ENCODE measurements at places on chromosomes 2 and 18.

GRCh38 chr18:49853436-49853835, 40.1 kb upstream of the ACAA2 start:
- no peak for DNase-seq

DNA sequence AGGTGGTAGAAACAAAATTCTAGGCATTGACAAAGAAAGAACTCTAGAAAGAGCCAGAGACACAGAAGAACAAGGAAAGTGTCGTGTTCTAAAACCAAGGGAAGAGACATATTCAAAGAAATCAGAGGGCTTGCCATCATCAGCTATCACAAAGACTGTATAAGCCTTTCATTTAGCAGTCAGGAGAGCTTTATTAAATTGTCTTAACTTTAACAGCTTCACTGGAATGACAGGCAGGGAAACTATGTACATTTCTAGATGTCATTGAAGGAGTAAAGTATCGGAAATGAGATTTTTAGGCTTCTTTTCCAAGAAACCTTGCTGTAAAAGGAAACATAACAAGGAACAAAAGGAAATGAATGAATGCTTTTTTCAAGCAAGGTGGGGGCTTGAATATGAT, 15.8 kb downstream of the KYNU start:
- DNase-seq: no peak

DNA sequence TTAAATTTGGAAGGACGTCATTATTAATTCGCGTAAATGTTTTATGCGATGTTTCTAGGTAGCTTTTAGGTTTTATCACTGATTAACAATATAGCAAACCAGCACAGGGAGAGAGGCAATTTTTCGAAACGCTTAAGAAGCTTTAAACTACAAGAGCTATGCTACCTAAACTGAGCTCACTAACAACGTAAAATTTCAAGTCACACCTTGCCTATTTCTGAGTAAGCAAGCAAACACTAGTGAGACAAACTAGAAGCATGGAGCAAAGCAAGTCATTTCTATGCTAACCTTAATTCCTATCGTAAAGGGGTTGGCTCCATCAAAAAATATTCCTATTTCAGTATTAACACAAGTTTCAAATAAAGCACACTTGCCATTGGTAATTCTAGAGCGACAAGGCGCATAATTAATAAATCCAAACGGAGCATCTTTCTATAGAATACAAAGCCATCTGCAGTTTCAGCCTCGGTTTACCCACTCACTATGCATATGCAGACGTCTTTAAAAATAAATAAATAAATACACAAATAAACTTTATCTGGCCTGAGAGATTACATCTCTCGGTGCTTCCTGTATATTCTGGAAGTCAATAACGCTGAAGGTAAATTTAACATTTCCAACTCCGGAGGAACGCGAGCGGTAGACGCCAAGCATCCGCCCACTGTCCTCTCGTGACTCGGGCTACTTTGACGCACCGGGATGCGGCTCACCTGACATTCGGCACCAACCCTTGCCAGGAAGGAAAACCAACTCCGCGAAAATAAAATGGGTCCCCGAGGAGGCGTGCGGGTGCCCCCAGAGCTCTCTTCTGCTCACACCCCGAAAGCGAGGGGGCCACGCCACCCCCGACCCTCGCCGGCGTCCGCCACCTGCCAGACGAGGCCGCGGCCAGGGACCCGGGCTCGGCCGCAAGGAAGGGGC, 947 bp downstream of the ITSN2 start:
- DNase-seq: peak; percentile 6

- no peak for DNase-seq
These were observed 2030.8 kb downstream of the SUCLG1 start for GRCh38 chr2:82428251-82428650.

DNA sequence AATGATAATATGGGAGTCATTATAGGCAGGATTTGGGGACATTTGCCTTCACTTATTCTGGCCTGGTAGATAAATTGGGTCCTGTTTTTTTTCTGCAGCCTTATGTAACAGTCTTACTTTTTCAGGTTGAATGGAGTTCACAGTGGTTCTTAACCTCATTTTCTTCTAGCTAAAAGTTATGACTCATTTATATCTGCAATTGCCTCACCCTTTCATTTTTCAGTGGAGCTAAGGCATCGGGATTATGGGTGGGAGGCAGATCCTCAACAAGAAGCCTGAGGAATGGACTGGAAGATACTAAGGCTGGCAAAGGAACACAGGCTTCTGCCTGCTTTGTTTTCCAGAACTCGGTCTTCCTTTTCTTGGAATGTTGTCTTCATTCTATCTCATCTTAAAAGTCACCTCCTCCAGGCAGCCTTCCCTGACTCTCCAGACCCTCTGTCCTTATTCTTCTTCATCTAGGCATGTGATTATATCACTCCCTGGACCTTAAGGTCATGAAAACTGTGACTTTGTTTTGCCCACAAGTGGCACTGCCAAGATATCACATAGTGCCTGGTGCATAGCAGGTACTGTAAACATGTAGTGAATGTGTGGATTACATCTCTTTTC, 41.0 kb upstream of the ACSL3 start:
- no peak for DNase-seq

- DNase-seq: no peak
These were observed 190.0 kb upstream of the KYNU start for GRCh38 chr2:142687509-142687908.

- no peak for DNase-seq
These were observed 31.7 kb upstream of the ZCCHC2 start for GRCh38 chr18:62490967-62491695.

DNA sequence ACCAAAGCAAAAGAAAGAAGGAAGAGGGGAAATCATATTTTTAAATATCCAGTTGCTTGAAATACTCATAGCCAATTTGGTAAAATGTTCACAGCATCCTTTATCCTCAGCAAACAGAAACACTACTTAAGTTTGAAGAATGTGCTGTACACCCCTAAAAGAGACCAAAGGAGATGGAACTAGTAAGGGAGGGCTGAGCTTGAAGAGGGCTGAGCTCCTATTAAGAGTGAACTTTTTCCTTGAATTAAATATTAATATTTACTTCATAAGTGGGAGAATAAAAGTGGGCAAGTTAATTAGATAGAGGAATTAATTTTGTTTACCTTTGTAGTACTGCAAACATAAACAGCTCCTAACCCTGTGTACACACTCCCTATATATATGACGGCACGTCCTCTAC, 7.0 kb downstream of the EVX2 start:
- no peak for DNase-seq

GRCh38 chr2:122011493-122012270, 256.2 kb downstream of the TSN start:
- DNase-seq: no peak

GRCh38 chr2:157891643-157892041, 15.5 kb upstream of the ACVR1 start:
- DNase-seq: no peak

DNA sequence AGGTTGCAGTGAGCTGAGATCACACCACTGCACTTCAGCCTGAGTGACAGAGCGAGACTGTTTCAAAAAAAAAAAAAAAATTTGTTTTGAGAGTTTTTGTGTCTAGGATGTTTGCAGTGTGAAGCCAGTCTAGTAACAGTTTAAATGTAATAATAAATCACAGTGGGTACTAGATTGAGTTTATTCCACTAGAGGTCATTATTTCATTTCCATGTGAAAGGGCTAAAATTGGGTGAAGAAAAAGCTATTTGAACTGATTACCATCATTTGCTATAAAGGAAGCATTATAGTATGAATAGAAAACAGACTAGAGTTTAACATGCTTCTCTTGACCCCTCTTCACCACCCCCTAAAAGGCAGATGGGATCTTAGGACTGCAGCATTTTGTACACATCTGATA, 20.3 kb downstream of the SNRPD1 start:
- DNase-seq: no peak

DNA sequence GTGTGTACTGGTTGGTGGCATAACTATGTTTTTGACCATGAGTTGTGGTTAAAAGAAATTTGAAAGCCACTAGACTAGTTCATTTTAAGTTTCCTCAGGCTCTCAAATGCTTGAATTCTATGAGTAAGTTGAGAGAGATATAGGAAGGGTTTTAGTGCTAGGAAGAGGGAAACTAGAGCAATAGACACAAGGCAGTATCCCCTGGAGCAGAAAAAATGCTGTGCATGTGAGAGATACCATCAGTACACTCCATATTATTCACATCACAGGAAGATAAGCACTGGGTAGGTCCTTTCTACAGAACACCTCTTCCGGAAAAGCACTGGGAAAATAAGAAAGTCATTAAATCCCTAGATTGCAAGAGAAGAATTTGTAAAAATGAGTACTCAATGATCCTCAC, 19.3 kb upstream of the DSG3 start:
- no peak for DNase-seq

GRCh38 chr18:47679864-47680263, 250.6 kb downstream of the SMAD2 start:
- DNase-seq: no peak

DNA sequence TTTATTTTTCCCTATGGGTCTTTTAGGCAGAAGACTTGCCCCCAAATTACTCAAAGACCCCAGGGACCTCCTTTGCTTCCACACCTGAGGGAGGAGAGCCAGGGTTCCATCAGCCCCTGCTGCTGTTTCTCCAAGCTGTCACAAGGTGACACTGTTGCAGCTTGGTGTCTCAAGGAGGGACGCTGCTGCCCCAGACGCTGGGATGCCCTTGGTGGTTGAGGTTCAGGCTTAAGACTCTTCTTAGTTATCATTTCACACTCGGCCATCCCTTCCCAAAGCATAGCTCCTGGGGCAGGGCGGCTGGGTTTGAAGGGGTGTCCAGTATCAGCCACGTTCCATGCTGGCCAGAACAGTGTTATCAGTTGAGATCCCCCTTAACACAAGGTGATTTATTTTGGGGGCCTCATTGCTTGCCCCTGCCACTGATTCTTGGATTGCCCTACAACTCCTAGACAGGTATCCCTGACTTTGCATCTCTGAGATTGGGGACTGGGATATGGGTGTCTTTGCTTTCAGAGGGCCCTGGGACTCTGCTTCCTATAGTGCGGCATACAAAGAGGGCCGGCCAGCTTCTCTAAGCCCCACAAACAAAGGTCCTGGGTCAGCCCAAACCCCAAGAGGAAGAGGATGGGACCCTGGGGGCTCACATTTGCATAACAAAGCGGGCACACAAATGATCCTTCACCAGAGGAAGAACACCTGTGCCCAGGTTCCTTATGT, 22.7 kb downstream of the GPR55 start:
- no peak for DNase-seq

DNA sequence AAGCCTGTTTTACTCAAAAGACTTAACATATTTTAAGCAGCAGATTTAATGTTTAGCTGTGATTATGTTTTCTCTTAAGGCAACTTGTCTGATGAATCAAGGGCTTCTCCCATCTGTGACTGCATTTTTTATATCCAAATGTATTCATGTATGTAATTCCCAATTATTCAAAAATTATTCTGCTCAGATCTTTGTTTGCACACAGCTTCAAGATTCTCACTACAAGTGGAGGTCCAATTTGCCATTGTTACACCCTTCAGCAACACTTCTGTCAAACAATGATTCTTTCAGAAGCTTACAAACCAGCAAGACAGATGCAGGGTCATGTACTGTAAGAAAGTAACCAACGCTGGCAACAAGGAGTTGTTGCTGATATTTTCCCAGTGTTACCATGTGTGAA, 5.9 kb upstream of the LRPPRC start:
- DNase-seq: no peak

- DNase-seq: no peak
These were observed 207.8 kb downstream of the ACKR3 start for GRCh38 chr2:236777408-236777807.

DNA sequence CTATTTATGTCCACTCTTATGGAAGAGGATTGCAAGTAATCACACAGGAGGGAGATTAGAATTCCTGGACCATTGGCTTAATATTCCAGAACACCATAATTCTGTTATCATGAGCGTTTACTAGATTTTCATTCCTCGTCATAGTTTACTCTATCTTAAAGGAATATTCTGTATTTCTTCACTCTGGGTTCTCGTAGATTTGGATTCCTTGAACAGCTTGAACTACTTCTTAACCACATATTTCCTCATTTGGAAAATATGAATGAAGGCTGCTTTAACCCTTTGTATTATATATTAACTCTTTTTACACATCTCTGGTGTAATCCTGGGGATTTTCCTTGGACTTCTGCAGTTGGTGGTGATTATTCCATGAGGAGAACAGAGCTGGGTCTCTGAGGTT, 46.3 kb upstream of the CCBE1 start:
- no peak for DNase-seq

- DNase-seq: no peak
These were observed 277.0 kb downstream of the NEDD4L start for GRCh38 chr18:58320907-58321561.

- no peak for DNase-seq
These were observed 1605.3 kb upstream of the ACVR2A start for GRCh38 chr2:146239392-146240135.

- DNase-seq: no peak
These were observed 126.7 kb downstream of the GALNT3 start for GRCh38 chr2:165667375-165667774.

GRCh38 chr2:201343559-201343958, 13.6 kb downstream of the FLACC1 start:
- no peak for DNase-seq

GRCh38 chr2:74873012-74873665, 39.2 kb downstream of the HK2 start:
- DNase-seq: no peak

- DNase-seq: no peak
These were observed 101.2 kb downstream of the KCNS3 start for GRCh38 chr2:17979707-17980106.

DNA sequence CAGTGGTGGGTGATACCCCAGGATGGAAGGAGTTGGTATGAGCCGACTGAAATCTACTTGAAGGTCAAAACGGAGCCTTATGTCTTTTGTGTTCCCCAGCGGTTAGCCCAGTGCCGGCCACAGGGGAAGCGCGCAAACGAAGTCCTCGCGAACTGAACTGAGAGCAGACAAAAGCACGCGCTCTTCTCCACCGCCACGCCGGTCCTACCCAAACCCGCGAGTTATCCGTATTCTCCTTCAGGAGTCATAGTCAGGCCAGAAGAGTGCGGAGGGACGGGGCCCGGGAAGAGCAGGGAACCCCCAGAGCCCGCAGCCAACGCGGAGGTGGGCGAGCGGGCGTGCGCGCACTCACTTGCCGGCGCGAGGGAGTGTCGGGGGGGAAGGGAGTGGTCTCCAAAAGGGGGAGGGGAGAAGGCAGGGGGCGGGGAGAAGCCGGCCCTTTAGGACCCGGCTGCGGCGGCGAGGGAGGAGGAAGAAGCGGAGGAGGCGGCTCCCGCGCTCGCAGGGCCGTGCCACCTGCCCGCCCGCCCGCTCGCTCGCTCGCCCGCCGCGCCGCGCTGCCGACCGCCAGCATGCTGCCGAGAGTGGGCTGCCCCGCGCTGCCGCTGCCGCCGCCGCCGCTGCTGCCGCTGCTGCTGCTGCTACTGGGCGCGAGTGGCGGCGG, at the start of gene IGFBP2:
TSS of gene IGFBP2 (plus strand) at position 469 of the 664 bp plus-strand sequence. CDS start at position 573, 104 bp downstream.
- peak; percentile 1 for DNase-seq

GRCh38 chr2:15048000-15048399, 415.5 kb downstream of the LRATD1 start:
- no peak for DNase-seq

GRCh38 chr2:211745295-211746097, 793.1 kb downstream of the ERBB4 start:
- DNase-seq: no peak

- DNase-seq: no peak
These were observed 41.4 kb upstream of the RNU4ATAC start for GRCh38 chr2:121489284-121489683.

- no peak for DNase-seq
These were observed 79.0 kb upstream of the TAF1B start for GRCh38 chr2:9764153-9764778.
